Effector memory CD8-positive, alpha-beta T cell (primary cell): ENCODE measurements at places on chromosomes 3 and 15.

DNA sequence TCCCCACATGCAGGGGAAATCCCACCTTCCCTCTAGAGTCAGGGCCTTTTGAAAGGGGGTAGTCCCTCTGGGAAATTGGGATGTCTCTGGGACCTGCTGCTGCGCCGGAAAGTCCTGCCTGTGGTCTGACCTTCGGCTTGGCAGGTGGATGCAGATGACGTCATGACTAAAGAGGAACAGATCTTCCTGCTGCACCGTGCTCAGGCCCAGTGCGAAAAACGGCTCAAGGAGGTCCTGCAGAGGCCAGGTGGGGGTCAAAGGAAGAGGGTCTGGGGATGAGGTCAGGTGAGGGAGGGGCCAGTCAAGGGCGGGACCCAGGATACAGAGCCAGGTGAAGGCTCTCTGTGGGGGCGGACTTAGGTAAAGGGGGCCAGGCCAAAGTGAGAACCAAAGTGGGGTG lies 16.2 kb downstream of the PTH1R start:
- H3K27me3 ChIP-seq: peaks cover 43% of the 10 kb centered on the region
- no peak overlapping the region for H3K4me3 ChIP-seq
- H3K4me1 ChIP-seq: peaks cover 16% of the 10 kb centered on the region
- peaks cover 8% of the 10 kb centered on the region for H3K36me3 ChIP-seq
- no peak overlapping the region for H3K27ac ChIP-seq

DNA sequence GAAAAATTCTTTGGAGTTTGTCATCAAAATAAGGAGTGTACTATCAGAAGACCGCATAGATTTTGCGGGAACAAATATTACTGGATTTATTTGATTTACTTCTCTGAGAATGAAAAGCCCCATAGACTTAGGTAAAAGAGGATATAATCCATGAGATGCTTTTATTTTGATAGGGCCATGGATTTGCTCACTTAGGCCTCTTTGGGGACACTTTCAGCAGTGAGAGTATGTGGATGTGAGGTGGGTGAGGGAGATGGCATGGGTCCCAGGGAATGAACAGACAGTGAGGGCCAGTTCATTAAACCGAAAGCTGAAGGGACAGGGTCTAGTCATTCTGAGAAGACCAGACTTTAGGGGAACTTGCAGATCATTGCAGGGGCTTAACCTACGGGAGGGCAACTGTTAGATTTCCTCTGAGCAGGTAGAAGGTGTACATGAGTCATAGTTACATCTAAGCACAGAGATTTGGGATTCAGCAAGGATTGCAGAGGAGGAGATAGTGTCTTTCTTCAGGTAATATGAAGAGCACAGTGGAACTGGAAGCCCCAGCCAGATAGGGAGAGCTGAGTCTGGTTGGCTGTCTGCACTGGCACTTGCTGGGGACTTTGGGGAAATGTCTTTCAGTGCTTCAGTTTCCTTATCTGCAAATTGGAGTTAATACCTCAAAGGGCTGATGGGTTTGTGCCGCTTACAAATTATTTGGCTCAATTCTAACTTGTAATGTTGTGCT lies 30.8 kb downstream of the SH3GL3 start:
- H3K36me3 ChIP-seq: no peaks in the 10 kb centered on the region
- no peak for DNase-seq
- no peak overlapping the region for H3K27ac ChIP-seq
- H3K4me1 ChIP-seq: no peaks in the 10 kb centered on the region
- no peak overlapping the region for H3K4me3 ChIP-seq

GRCh38 chr3:171789759-171790505 lies 20.4 kb downstream of the PLD1 start:
- H3K27me3 ChIP-seq: peaks cover 6% of the 10 kb centered on the region
- H3K4me3 ChIP-seq: no peak overlapping the region
- no peaks in the 10 kb centered on the region for H3K36me3 ChIP-seq
- no peak overlapping the region for H3K27ac ChIP-seq
- H3K4me1 ChIP-seq: no peaks in the 10 kb centered on the region

- no peak overlapping the region for H3K4me3 ChIP-seq
- H3K36me3 ChIP-seq: no peaks in the 10 kb centered on the region
- H3K27me3 ChIP-seq: peaks cover 18% of the 10 kb centered on the region
- H3K27ac ChIP-seq: no peak overlapping the region
These were observed 277.2 kb downstream of the TBL1XR1 start for GRCh38 chr3:176919836-176920765.

GRCh38 chr3:171116824-171117395 lies 90.4 kb upstream of the SLC2A2 start:
- H3K27me3 ChIP-seq: no peaks in the 10 kb centered on the region
- H3K27ac ChIP-seq: no peak overlapping the region
- peaks cover 12% of the 10 kb centered on the region for H3K4me1 ChIP-seq
- H3K4me3 ChIP-seq: no peak overlapping the region
- peaks cover 35% of the 10 kb centered on the region for H3K36me3 ChIP-seq
- DNase-seq: no peak

GRCh38 chr3:52703341-52703740 lies 2.2 kb downstream of the GLT8D1 start:
- peaks cover 30% of the 10 kb centered on the region for H3K36me3 ChIP-seq
- H3K4me3 ChIP-seq: no peak overlapping the region
- no peak for DNase-seq
- peak overlapping the region; percentile 96 for H3K27ac ChIP-seq
- H3K27me3 ChIP-seq: no peaks in the 10 kb centered on the region

- H3K27ac ChIP-seq: no peak overlapping the region
- H3K27me3 ChIP-seq: peaks cover 22% of the 10 kb centered on the region
- no peak overlapping the region for H3K4me3 ChIP-seq
These were observed 156.4 kb upstream of the PPP2R3A start for GRCh38 chr3:135809021-135809634.

DNA sequence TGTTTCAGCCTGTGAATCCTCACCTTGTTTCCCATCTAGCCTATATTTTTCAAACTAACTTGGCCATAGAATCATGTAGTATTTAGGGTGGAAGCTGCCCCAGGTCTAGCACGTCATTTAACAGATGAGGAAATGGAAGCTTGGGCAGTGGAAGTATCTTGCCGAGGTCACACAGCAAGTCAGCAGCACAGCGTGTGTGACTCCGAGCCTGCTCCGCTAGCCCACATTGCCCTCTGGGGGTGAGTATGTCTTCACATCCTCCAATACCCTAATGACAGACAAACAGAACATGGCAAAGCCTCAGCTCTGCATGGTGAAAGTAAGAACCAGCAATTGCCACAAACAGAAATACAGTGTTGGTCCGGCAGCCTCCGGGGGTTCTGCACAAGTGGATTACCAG lies 2.2 kb upstream of the CCR5 start:
- H3K27me3 ChIP-seq: no peaks in the 10 kb centered on the region
- peak; percentile 71 for DNase-seq
- peaks cover 76% of the 10 kb centered on the region for H3K4me1 ChIP-seq
- peak overlapping the region; percentile 92 for H3K27ac ChIP-seq
- H3K4me3 ChIP-seq: peak overlapping the region; percentile 82

- H3K4me1 ChIP-seq: no peaks in the 10 kb centered on the region
- no peak for DNase-seq
- H3K4me3 ChIP-seq: no peak overlapping the region
These were observed 289.2 kb downstream of the KLF13 start for GRCh38 chr15:31615643-31616415.

DNA sequence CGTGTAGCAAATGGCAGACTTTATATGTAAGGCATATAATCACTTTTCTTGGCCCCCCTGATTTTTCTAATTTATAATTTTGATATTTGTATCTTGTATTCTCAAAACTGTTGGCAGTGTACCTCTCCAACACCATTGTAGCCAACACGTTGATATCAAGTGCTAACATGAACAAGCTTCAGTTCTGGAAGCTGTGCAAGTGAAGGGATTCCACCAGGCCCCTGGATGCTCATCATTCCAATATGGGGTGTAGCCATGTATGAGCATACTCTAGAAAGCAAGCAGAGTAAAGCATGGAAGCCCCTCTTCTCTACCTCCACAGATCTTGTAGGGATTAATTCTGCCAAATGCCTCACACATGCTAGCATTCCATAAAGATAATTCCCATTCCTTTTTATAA lies 211.3 kb downstream of the MYRIP start:
- H3K36me3 ChIP-seq: no peaks in the 10 kb centered on the region
- no peaks in the 10 kb centered on the region for H3K4me1 ChIP-seq
